ENCODE measurements at places on chromosomes 16 and 17. TPM values are rescaled to one million over a fixed set of nuclear protein-coding genes. Genes with fewer than 3 reads are reported as not detected.

Gene LLGL2
- total RNA-seq, result 39.7 TPM

DNA sequence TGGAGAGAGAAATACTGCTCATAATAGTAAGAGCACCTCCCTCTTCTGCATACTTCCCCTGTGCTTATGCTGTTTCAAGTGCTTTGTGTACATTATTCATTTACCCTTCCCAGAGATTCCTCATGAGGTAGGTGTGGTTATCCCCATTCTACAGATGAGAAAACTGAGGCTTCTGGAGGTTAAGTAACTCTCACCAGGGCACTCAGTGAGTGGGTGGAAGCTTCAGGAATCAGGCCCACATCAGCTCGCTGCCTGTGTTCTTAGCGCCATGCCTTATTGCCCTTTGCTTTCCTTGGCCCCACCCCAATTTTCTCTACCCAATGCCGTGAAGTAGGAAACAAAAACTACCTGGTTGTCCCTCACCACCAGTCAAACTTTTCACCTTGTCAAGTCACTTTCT lies 18.1 kb upstream of the ITGB3 start:
- H3K4me1 ChIP-seq, result peaks cover 21% of the 10 kb centered on the region
- DNase-seq, result no peak
- H3K36me3 ChIP-seq, result no peaks in the 10 kb centered on the region
- H3K4me3 ChIP-seq, result no peak overlapping the region
- no peak overlapping the region for H3K27ac ChIP-seq

Gene CCL3
- 5.7 TPM for total RNA-seq

Gene HDAC5
- total RNA-seq, result 104 TPM

Gene FOXC2
- total RNA-seq, result not detected

All from B cell (primary cell).